ENCODE measurements at places on chromosomes 4 and X. TPM values are rescaled to one million over a fixed set of nuclear protein-coding genes. Genes with fewer than 3 reads are reported as not detected.

DNA sequence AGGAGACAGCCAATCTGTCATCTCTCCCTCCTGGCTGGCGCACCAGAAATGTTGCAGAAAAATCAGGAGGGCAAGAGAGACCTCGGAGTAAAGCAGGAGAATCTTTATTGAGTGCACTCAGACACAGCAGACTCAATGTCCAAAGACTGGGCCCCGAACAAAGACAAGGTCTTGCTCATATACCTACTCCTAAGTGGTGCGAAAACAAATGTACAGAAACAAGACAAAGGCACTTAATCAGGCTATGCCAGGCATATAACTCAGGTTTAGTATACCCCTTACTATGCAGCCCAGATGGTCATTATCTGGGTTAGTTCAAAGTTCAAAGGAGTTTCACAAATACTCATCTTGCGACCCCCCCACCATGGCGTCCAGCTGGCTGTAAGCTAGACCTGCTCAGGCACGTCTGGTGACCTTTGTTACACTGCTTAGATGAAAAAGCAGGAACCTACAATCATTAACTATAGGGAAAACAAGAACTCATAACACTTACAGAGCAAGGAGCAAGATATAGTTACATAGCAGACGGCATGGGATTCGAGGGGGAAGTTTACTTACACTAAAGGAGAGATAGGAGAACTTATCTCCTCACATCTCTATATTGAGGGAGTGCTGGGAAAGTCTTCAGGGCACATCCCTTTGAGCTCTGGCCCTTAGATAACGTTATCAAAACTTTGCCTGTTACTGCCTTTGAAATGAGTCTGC is 27.5 kb downstream of the SULT1E1 start:
- DNase-seq: no peak

DNA sequence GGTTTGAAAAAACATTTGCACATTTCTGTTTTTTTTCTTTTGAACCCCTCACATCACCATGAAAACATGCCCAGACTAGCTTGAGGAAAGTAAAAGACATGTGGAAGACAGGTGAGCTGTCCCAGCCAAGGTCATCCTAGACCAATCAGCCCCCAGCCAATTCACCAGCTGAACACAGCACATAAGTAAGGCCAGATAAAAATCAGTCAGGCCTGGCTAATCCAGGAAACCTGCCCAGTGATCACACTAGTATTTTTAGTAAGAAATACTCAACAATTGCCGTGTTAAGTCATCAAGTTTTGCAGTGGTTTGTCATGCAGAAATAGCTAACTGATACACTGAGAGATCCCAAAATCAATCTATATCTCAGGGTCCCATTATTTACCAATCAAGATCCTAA is 4.4 kb upstream of the SMR3A start:
- no peak for DNase-seq

DNA sequence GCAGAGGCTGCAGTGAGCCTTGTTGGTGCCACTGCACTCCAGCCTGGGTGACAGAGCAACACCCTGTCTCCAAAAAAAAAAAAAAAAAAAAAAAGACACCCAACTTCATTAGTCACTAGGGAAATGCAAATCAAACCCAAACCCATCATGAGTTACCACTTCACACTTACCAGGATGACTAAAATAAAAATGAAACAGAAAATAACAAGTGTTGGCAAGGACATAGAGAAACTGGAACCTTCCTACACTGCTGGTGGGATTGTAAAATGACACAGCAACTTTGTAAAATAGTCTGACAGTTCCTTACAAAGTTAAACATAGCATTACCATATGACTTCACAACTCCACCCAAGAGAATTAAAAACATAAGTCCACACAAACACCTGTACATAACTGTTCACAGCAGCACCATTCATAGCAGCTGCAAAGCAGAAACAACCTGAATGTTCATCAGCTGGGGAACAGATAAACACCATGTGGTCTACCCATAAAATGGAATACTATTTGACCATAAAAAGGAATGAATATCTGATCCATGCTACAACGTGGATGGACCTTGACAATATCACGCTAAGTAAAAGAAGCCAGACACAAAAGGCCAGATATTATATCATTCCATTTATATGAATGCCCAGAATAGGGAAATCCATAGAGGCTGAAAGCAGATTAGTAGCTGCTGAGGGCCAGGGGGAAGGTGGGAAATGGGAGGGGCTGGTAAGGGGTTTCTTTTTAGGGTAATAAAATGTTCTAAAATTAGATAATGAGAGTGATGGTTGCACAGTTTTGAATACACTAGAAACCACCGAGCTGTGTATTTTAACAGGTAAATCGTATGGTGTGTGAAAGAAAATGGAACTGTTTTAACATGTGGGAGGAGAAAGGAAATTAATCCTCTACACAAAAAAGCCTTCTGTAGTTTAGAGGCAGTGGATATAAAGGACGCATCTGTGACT is 18.3 kb downstream of the CD99L2 start:
- no peak for DNase-seq

- DNase-seq: no peak
These were observed 102.4 kb upstream of the VCX2 start for GRCh38 chrX:8273451-8273895.

- no peak for DNase-seq
These were observed 13.8 kb downstream of the NELFA start for GRCh38 chr4:1994938-1995337.

Gene TIGD4
- total RNA-seq: 0.38 TPM

Data from activated T-cell treated with anti-CD3 and anti-CD28 coated beads, Interleukin-2, amount 50 U/mL, for 4 hours (primary cell).